Fibroblast of villous mesenchyme (primary cell): ENCODE measurements at places on chromosomes 11 and 22. TPM values are rescaled to one million over a fixed set of nuclear protein-coding genes. Genes with fewer than 3 reads are reported as not detected.

C11orf68 gene
- 25.8 and 31.5 TPM in 2 replicates for total RNA-seq

PARVG gene
- not detected in 2 replicates for total RNA-seq

TPBGL gene
- total RNA-seq = not detected in 2 replicates

UVRAG gene
- total RNA-seq = 22.9 and 37.1 TPM in 2 replicates

C11orf87 gene
- total RNA-seq = not detected in 2 replicates

ASCL2 gene
- total RNA-seq = not detected in 2 replicates

GVQW3 gene
- 1.7 and 4.2 TPM in 2 replicates for total RNA-seq

PANX1 gene
- 87.9 and 92.4 TPM in 2 replicates for total RNA-seq

TNKS1BP1 gene
- total RNA-seq = 69.5 and 70.5 TPM in 2 replicates

CATSPERZ gene
- 0.32 TPM in 1 of 2 replicates, not detected in the other for total RNA-seq

DNA sequence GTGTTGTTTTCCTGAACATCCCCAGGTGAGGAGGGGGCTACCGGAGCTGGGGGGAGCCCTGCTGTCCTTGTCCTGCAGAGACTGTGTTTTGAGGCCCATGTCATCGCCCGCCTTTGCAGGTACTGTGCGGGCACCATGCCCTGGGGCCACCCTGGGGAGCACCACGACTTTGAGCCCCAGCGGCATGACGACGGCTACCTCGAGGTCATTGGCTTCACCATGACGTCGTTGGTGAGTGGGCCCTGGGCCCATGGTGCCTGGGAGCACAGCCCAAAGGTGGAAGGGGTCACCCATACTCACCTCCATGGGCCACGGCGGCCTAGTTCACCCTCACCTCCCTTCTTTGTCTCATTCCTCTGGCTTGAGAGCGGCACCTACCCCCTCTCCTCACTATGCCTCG, 6.7 kb upstream of the MDK start:
- DNase-seq = no peak

DNA sequence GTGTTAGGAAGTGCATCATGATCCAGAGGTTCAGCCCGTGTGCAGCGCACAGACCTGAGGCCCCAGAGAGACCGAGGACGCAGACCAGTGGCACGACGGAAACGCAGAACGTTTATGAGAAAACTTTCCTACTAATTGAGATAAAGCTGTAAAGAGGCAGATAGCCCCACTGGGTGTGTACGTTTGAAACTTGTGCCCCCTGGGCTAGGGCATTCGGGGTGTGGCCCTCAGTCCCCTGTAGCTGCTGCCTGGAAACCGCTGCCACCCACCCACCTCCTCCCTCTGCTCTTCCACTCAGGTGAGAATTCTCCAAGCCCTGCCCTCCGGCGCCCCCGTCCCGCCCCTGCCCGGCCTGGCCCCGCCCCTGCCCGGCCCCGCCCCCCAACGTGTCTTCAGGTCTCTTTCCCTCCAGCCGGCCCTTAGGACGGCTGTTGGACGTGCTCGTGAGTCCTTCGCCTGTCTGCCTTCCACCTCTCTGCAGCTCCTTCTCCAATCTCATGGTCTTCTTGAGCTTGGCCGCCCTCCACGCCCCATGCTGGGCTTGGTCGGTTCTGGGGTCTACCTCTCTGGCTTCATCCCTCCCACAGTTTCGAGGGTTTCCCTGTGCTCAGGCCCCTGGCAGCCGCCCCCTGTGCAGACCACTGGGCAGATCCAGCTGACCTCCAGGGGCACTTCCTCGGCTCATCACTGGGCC, 12.1 kb downstream of the MAPK8IP2 start:
- DNase-seq = no peak

DNA sequence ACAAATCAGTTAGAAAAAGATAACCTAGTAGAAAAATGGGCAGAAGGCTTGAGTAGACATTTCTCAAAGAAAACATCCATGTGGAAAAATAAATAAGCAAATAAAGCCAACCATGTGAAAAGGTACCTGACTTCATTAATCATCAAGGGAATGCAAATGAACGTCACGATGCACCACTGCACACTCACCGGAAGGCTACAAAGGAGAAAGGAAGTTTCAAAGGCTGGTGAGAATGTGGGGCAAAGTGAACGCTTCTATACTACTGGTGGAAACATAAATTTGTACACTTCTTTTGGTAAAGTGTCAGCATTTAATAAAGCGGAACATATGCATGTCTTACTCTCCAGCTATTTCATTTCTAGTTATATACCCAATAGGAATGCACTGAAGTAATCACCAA, 166.8 kb downstream of the CSNK2A3 start:
- no peak for DNase-seq

DNA sequence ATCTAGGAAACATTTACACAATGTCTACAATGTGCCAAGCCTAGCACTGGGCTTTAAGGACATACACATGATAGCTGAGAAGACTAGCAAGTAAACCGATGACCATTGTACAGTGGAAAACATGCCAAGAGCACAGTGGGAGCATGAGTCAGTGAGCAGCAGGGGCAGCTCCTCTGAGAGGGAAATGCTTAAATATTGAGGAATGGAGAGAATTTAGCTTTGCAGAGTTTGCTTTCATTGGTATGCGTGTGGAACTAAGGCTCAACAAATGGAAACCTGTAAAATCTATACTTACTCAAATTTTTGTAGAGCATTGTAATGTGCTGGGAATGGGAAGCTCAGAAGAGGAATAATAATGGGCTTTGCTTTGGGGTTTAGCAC, 282.3 kb downstream of the ST3GAL4 start:
- peak; percentile 30 for DNase-seq

- DNase-seq = no peak
Measured at GRCh38 chr22:46019351-46019750, 42.4 kb upstream of the WNT7B start.

- peak; percentile 51 for DNase-seq
Measured at GRCh38 chr11:108788565-108789199, 123.8 kb downstream of the DDX10 start.

DNA sequence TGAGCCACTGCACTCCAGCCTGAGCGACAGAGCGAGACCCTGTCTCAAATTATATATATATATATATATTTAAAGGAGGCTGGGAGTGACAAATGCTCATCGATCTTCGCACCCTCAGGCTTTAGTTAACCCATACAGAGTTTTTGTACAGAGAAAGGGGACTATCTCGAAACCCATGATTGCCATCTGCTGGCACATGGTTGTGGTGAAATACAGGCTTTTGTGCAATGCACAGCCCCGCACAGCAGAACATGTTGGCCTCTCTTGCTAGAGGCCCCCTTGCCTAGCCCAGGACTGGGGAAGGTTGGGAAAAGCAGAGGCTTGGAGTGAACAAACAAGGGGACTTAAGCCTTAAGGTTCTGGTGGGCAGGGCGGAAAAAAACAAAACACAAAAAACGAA, 3.6 kb downstream of the MYBPC3 start:
- DNase-seq = peak; percentile 42

DNA sequence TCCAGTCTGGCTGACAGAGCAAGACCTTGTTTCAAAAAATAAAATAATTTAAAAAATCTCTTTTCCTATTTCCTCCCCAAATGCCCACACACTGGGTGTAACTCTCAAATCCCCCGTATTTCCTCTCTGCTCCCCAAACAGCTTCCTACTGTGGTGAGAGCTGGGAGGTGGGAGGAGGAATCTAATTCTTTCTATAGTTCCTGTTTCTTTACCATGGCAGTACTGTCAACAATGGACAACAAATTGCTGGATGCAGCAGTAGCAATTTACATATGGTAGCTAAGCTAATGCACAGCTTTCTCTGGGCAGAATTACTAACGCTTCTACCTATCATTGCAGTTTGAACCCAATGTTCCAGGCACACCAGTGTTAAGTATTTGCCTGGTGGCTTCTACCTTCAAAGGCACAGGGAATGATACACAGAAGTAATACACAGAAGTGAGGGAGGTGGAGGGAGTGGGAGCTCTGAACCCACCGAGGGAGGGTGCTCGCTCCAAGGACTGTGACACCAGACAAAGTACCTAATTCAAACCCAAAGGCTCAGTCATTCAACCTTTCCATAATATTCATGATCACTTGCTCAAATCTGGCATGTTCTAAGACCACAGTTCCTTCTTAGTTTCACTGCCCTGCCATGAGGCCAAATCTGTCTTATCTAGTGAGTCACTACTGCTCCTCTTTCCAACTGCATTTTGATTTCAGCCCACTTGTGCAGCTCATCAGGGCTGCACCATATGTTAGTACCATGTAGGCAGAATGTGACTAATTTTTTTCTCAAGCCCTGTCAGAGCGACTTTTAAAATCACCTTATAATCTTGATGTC, 37.9 kb downstream of the CELF1 start:
- peak; percentile 81 for DNase-seq

- no peak for DNase-seq
Measured at GRCh38 chr22:33796494-33796893, 123.8 kb downstream of the LARGE1 start.
